ENCODE measurements at places on chromosomes 2 and 18. TPM values are rescaled to one million over a fixed set of nuclear protein-coding genes. Genes with fewer than 3 reads are reported as not detected.

TUBB8B gene
- total RNA-seq, result not detected

UGT1A5 gene
- not detected for total RNA-seq

INPP5D gene
- 26.1 TPM for total RNA-seq

SPATA3 gene
- total RNA-seq, result not detected

GALNT14 gene
- not detected for total RNA-seq

MC4R gene
- total RNA-seq, result not detected

CFAP65 gene
- not detected for total RNA-seq

FHOD3 gene
- total RNA-seq, result under 0.01 TPM

KIF1A gene
- not detected for total RNA-seq

IL36B gene
- total RNA-seq, result not detected

RUFY4 gene
- total RNA-seq, result 0.29 TPM

CROCC2 gene
- not detected for total RNA-seq

ANXA4 gene
- total RNA-seq, result 24.5 TPM

CCDC138 gene
- total RNA-seq, result 9.2 TPM

ZSWIM2 gene
- total RNA-seq, result 0.10 TPM

TNS1 gene
- total RNA-seq, result 25.7 TPM

STRADB gene
- total RNA-seq, result 20.3 TPM

NOL4 gene
- 0.29 TPM for total RNA-seq

KYNU gene
- not detected for total RNA-seq

TOGARAM2 gene
- total RNA-seq, result 0.10 TPM

SLC9A4 gene
- under 0.01 TPM for total RNA-seq

C18orf54 gene
- total RNA-seq, result 7.0 TPM

ELOA2 gene
- total RNA-seq, result not detected

ATOH8 gene
- total RNA-seq, result 13.2 TPM

KRTCAP3 gene
- total RNA-seq, result not detected

IL1R2 gene
- total RNA-seq, result not detected

LYG1 gene
- not detected for total RNA-seq

MAP3K19 gene
- not detected for total RNA-seq

IL18R1 gene
- 1.6 TPM for total RNA-seq

CNDP1 gene
- not detected for total RNA-seq

GALNT13 gene
- 2.3 TPM for total RNA-seq

CYP27C1 gene
- total RNA-seq, result not detected

ALLC gene
- total RNA-seq, result not detected

Data from vein endothelial cell (primary cell).